Anterior cingulate cortex (tissue), 58 donors: ENCODE measurements at places on chromosomes 3 and 15.

GRCh38 chr15:25170781-25171110, 216.0 kb downstream of the SNRPN start:
- no peak for DNase-seq

DNA sequence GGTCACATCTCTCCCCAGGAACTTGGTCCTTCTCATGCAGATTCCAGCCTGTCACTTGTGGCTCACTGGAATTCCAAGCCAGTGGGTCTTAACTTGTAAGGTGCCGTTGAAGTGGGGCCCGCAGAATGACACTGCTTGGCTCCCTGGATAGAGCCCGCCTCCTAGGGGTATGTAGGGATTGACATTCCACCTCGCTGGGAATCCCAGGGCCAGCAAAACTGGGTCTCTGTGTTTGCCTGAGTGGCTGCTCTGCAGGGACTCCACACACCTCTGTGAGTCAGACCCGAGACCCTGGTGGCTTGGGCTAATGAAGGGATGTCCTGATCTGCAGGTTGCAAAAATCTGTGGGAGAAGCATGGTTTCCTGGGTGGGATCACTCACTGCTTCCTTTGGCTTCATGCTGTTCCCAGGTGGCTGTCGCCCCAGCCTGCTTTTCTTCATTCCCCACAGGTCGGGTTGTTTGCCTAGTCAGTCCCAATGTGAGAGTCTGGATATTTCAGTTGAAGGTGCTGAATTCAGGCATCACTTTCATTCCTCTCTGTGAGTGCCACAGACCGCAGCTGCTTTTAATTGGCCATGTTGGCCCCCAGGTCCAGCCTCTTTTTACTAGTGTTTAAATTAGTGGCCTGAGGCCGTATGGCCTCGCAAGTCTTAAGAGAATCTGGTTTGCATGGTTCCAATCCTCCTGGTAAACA, 156.0 kb upstream of the TRIM42 start:
- no peak for DNase-seq

DNA sequence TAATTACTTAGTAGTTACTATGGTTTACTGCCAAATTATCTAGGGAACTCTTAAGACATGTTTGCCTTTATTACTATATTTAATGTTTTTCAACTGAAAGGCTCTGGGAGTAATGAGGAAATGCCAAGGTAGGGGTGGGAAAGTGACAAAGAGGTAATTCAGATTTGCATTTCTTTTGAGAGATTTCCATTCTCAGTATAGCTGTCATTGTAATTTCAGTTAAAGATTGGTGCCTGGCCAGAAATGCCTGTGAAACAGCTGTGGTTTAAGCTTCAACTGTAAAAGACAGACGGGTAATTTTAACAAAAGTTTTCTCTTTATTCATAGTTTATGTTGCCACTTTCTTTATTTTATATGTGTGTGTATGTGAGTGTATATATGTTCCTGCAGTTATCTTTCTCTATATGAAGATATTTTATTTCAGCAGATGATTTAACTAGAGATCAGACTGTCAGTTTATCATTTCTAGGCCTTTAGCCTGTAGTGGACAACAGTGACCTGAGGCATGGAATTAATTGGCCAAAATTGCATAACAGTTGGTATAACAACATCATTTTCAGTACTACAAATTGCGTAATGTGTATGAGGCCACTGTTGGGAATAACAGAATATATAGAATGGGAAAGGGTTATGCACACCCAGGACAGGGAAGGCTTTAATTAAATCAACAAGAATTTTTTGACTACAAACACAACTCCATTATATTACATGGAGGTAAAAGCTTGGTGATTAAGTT, 119.0 kb downstream of the BBX start:
- DNase-seq = no peak

- peak; percentile 63 for DNase-seq
These were observed 12.4 kb downstream of the TNK2 start for GRCh38 chr3:195895861-195896360.

GRCh38 chr3:148735597-148735996, 37.9 kb downstream of the AGTR1 start:
- no peak for DNase-seq

GRCh38 chr15:43492266-43492665, 690 bp downstream of the TP53BP1 start:
- no peak for DNase-seq

DNA sequence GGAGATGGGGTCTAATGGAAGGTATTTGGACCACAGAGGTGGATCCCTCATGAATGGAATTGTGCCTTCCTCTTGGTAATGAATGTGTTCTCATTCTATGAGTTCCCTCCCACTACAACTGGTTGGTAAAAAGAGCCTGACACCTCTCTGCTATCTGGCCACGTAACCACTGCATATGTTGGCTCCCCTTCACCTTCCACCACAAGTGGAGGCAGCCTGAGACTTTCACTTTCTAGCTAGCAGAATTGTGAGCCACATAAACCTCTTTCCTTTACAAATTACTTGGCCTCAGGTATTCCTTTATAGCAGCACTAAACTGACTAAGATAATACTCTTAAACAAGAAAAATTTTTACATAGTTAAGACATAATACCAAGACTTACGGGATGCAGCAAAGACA, 155.3 kb downstream of the NR1I2 start:
- DNase-seq = no peak

- no peak for DNase-seq
These were observed 4.2 kb downstream of the SLC4A7 start for GRCh38 chr3:27479806-27480543.

GRCh38 chr15:69468241-69469121, 15.9 kb downstream of the RPLP1 start:
- DNase-seq = no peak

DNA sequence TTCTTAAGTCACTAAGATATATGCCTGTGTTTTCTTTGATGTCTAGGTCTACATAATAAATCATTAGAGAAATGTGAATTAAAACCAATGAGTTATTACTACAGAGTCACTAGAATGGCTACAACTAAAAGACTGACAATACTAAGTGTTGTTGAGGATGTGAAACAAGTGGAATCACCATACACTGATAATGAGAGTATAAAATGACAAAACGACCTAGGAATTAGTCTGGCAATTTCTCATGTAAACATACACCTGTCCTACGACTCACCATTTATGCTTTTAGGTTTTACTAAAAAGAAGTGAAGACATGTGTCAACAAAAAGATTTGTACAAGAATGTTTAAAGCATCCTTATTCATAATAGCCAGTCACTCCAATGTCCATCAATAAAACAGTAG, 75.2 kb upstream of the SATB1 start:
- no peak for DNase-seq

DNA sequence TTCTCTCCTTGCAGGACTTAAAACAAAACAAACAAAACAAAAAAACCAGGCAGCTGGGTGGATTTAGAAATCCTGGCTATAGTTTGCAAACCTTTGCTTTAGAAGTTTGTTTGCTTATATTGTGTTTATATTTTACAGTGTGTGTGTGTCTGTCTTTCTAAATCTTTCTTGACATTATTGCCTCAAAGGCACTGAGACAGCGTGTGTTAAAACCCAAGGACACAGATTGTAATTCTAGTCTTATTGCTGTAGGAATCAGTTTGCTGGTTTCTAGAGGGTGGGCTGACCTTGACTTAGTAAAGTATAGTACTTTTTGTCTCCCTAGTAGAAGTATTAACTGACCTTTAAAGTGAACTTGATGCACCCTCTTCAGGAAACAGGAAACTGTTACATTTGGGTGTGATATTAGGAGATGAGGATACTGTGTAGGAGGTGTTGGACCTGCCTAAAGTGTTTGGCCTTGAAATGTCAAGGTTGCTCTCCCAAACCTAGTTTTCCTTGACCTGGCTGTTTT, 71.0 kb downstream of the TCF12 start:
- DNase-seq = no peak

GRCh38 chr15:99452728-99453636, 112.8 kb upstream of the MEF2A start:
- no peak for DNase-seq
